ENCODE measurements at places on chromosomes 5 and 9.

GRCh38 chr9:76658510-76659231 is 105.6 kb upstream of the PCA3 start:
- DNase-seq, result peak; percentile 82

GRCh38 chr5:178532236-178532635 is 58.0 kb downstream of the COL23A1 start:
- DNase-seq, result no peak

DNA sequence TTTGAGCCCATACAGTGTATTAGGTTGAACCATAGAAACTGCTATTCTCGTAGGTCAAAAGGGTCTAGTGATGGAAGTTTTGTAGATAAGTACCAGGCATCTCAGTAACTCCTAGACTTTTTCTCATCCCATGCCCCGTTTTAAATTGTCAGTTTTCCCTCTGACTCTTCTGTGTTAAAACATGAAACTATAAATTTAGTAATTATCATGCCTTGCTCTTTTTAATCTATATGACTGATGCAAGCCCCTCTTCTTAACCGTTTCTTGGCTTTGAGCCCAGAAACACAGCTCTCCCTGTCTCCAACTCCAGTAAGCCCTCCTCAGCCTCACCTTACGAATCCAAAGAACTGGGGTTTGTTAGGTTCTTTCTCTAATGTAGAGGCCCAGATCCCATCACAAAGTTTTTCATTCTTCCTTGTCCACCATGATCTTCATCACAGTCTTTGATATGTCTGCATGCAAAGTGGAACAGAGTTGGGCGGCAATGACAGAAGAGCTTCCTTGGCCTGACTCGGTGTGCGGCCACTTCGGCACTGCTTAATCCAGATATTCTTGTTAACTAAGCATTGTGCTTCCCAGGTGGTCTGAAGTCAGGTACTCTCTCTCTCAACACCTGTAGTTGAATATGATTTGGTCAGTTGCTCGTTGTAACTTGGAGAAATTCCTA is 21.1 kb downstream of the RGMB start:
- DNase-seq, result no peak

DNA sequence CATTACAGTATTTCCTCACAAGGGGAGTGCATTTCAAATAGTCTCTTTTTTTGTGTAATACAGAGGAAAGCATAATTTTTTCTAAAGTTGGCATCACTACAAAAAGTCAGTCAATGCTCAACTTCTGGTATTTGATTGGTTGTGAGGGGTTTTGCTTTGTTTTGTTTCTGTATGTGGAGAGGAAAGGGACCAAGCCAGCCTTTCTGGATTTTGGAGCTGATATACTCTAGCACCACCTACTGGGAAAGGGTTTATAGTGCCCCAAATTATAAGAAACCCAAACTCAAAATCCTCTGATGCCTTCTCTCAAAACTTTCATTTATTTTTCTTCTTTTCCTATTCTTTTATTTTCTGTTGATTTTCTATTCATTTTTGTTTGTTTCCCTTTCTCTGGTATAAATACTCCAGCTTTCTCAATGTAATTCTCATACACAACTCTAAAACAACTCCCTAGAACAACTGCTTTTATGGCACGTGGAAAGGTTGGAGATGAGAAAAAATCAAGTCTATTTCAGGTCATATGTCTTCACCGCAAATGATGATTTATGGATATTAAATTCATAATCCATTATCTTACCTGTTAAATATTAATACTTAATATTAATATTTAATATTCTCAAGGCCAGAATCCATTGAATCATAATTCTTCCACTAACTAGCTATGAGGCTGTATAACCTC is 69.5 kb upstream of the ANXA1 start:
- DNase-seq, result peak; percentile 57

DNA sequence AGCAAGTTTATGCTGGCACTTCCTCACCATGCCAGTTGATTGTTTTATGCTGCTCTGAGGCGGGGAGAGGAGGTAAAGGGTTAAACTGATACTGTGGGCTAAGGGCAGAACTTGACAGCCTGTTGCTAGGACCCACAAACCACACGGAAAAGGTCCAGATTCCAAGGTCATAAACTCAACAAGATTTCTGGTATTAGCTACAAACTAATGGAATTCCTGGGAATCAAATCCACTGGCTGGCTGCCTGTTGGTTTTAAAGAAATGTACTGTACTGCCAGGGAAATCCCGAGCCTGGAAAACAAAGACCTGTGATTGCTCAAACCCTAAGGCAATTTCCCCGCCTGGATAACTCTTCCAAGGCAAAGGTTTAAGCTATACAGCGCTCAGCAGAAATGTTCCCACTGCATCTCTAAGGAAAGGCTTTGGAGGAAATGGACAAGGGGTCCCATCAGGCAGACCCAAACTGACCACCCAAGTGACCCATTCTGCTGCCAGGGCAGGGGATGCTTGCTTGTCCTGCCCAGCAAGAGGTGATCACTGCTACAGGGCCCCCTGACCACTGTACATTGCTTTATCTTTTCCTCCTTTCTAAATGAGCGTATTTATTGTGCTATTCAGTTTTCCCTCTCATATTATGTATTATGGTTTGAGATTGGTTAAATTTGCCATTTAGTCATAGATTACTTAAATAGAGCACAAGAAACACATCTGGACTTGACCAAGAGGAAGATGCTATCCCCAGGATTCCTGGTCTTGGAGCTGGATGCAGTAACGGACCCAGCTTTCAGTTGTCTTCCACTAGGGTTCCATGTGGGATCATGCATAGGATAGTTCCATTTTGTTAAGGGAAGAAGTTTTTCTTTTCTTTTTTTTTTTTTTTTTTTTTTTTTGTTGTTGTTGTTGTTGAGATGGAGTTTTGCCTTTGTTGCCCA is 124.3 kb downstream of the SUSD1 start:
- DNase-seq, result peak; percentile 95

- peak; percentile 33 for DNase-seq
Observed at GRCh38 chr9:70255486-70255885, 3.3 kb upstream of the SMC5 start.

DNA sequence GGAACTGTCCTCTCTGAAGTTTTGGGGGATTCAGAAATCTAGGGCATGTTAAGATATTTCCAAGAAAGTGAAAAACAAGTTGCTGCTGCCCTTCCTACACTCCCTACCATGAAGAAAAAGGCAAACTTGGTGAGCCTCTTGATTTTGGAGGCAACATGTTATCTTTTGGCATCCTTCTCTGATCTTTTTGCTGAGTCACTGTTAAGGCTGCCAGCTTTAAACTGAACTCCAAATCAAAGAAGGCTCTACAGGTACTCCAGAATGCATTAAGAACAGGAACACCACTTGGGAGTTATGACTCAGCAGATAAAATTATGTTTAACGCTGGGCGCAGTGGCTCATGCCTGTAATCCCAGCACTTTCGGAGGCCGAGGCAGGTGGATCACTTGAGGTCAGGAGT is 24.0 kb downstream of the PCDHB15 start:
- no peak for DNase-seq

DNA sequence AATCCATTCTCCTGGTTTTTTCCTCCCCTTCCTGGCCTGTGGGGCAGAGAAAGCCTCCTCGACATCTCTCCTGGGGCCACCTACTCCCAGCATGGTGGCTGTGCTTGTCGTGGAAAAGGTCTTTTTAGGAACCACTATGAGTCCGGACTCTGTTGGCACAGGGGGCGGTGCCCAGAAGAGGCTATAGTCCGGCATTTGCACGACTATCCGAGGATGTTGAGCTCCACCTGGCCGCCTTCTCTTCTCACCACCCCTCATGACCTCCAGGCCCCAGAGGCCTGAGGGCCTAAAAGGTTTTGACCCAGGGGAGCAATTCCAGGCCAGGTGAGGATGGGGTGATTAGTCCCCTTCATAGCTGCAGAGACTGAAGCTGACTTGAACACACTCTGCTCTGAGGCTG is 14.1 kb downstream of the CSF2 start:
- no peak for DNase-seq

DNA sequence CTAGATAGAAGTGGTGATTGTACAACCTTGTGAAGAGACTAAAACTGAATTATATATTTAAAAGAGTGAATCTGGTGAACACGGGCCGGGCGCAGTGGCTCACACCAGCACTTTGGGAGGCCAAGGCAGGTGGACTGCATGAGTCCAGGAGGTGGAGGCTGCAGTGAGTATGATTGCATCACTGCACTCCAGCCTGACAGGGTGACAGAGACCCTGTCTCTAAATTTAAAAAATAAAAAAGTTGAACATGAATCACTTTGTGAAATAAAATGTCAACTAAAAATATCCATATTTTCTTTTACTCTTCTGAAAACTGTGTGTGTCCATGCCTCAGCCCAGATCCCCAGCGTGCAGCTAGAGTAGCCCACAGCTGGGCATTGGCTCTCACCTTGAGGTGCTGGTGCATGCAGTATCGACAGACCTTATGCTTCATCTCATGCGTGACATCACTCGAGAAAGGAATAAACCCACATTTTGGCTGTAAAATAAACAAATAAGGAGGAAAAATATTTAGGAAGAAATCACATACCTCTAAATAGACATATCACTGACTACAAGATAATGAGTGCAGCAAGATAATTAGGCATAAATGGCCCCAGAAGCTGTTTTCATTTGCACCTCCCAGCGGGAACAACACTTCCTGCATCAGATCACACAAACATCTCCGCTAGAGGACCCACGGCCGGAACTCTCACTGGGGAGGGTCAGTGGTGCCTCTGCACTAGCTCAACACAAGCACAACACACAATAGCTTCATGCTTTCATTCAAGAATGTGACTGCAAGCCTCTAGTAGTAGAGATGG is 22.1 kb downstream of the IPPK start:
- DNase-seq, result no peak

- DNase-seq, result no peak
Observed at GRCh38 chr5:142966121-142966420, 195.9 kb downstream of the ARHGAP26 start.

- no peak for DNase-seq
Observed at GRCh38 chr9:84492366-84493159, 152.0 kb upstream of the SLC28A3 start.

DNA sequence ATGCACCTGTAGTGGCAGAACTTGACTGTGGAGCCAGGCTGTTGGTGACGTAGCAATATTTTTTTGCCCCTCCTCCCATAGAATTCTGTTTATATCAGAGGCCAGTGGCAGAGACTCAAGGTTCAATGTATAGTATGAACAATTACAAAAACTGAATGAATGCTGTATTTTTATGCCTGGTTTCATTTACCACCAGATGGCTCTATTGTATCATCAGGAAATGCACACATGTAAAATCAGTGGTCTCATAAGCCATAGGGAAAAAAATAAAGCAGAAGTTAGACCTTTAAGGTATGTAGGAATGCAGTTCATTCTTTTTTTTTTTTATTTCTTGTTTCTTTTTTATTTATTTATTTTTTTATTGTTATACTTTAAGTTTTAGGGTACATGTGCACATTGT is 43.6 kb downstream of the CCDC192 start:
- peak; percentile 39 for DNase-seq

DNA sequence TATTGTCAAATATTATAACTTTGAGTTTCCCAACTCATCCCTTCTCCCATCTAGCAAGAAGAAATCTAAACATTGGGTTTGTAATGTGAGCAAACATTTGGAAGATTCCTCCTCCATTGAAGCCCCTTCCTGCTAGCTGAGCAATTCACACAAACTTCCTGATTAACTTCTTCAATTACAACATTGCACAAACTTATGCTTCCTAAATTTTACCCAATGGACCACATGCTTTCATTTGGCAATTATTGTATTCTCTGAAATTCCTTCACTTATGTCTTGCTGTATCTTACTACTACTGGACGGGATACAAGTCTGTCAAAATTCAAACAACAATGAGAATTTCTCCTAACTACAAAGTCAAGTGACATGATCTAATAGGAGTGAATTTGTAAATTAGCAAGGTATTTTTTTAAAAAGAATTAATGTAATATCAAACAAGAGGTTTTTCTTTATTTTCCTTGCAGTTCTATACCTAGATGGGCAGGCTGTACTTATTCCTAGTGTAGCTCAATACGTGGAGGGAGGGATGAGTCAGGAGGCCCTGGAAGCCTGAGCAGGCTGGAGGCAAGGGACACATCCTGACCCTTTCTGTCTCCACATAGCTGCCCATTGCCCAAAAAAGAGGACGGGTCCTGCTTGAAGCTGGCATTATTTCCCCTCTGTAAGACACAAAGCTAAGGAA is 11.8 kb upstream of the IFNW1 start:
- peak; percentile 55 for DNase-seq

- DNase-seq, result peak; percentile 66
Observed at GRCh38 chr9:128553728-128554127, 1.3 kb downstream of the SPTAN1 start.

GRCh38 chr5:34669931-34670516 is 13.9 kb downstream of the RAI14 start:
- DNase-seq, result no peak

DNA sequence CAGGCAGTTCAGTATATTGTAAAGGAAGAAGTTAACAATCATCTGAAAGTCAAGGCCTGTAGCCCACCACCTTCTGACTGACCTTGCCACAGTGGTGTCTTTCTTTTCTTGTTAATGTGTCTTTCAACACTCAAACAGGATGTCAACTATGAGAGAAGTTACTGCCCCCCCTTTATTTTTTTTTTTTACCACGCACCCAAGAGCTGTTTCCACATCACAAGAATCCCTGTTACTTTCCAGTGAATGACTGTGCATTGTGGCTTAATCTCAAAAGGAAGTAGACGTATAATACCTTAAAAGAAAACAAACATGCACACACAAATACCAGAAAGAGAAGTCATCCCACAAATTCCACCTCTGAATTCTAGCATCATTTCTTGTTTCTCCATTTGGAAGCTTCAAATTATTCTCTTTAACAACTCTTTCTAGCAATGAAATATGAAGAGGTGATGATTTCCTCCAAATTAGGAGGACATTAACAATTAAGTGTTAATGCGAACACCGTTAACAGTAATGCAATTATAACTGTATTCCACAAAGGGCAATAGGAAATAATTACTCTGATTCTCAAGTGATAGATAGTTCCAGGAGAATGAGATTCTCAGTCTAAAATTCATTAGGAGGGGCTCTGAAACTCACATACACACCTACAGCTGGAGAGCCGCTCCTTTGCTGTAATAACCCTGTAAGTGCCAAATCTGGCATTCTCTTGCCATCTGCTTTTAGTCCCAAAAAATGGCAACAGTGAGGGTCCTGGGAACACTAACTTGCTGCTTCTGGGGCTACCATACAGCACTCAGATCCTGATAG is 201.0 kb downstream of the EFNA5 start:
- DNase-seq, result peak; percentile 93

- no peak for DNase-seq
Observed at GRCh38 chr9:137881591-137882505, 4.3 kb downstream of the CACNA1B start.

DNA sequence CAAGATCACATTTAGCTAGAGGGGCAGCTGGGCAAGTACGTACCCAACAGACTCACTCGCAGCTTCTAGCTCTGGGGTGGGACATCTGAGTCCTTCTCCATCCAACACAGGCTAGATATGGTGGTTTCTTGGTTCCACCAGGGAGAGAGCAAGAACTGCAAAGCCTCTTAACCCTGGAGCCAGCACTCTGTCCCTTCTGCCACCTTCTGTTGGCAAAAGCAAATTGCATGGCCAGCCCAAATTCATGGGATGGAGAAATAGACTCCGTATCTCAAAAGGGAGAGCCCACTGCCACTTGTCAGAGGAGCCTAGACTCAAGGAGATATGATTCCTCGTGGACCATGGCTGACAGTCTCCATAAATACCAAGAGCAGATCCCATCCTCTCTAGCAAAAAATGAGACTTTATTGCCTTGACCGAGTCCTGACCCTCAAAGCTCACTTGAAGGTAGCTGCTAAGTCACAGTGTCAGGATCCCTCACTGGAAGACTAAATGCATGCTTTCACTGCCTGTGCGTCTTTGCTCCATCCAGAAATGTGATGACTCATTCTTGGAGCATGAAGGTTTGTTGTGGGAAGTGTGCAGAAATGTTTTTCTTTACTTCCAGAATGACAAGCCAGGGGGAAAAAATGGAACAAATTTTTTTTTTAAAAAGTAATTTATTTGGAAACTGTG is 28.8 kb upstream of the ROR2 start:
- peak; percentile 85 for DNase-seq

- no peak for DNase-seq
Observed at GRCh38 chr9:92312887-92313623, 12.1 kb downstream of the NOL8 start.

All from astrocyte of the spinal cord (primary cell).